ENCODE measurements at places on chromosomes 4 and X. TPM values are rescaled to one million over a fixed set of nuclear protein-coding genes. Genes with fewer than 3 reads are reported as not detected.

The STARD8 gene
- 9.3 TPM for total RNA-seq

The CENPVL2 gene
- total RNA-seq, result not detected

The TNMD gene
- total RNA-seq, result not detected

The MSX1 gene
- total RNA-seq, result 5.4 TPM

The PABPC5 gene
- total RNA-seq, result 0.48 TPM

The ANXA10 gene
- not detected for total RNA-seq

The TLR3 gene
- 2.9 TPM for total RNA-seq

The RTL9 gene
- not detected for total RNA-seq

The ETDA gene
- total RNA-seq, result not detected

The SPACA5 gene
- not detected for total RNA-seq

The EREG gene
- total RNA-seq, result not detected

The TMEM33 gene
- total RNA-seq, result 79.8 TPM

All from vein endothelial cell (primary cell).